ENCODE measurements at places on chromosomes 5 and 9. TPM values are rescaled to one million over a fixed set of nuclear protein-coding genes. Genes with fewer than 3 reads are reported as not detected.

Gene TMEM215
- not detected for total RNA-seq

Gene IL13
- 231 TPM for total RNA-seq

Gene ACSL6
- total RNA-seq, result 36.9 TPM

Gene GCNT1
- total RNA-seq, result 7.0 TPM

Gene LCN2
- not detected for total RNA-seq

Gene RUFY1
- total RNA-seq, result 40.6 TPM

Gene CPEB4
- 7.6 TPM for total RNA-seq

Gene PTPRD
- not detected for total RNA-seq

Gene HAVCR2
- total RNA-seq, result 70.0 TPM

Gene CER1
- total RNA-seq, result not detected

Gene ZDHHC11B
- not detected for total RNA-seq
